ENCODE measurements at places on chromosomes 4 and X.
A peak's percentile ranks its signal among the peaks of the same experiment; 100 is the strongest.

- no peak for DNase-seq
These were observed 8.0 kb downstream of the OFD1 start for GRCh38 chrX:13742397-13743176.

GRCh38 chrX:34631479-34632220 lies 25.4 kb downstream of the TMEM47 start:
- no peak for DNase-seq

DNA sequence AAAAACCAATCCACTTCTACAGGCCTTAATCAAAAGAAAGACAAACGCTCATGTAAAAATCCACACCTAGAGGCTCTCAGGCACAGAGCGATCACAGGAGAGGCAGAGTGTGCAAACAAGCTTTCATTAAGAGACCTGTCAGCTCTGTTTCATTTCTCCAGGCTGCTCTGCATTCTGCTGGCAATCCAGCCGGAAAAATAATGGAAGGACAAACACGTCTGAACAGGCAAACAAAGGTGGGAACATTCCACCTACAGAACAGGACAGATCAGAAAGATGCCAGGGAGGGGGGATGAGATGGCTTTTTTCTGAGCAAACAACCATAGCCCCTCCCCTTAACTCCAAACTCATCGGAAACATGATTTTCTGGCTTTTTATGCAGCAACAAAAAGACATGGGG lies 9.7 kb downstream of the SOD3 start:
- no peak for DNase-seq

GRCh38 chr4:89915937-89916336 lies 21.3 kb downstream of the MMRN1 start:
- DNase-seq, result no peak

DNA sequence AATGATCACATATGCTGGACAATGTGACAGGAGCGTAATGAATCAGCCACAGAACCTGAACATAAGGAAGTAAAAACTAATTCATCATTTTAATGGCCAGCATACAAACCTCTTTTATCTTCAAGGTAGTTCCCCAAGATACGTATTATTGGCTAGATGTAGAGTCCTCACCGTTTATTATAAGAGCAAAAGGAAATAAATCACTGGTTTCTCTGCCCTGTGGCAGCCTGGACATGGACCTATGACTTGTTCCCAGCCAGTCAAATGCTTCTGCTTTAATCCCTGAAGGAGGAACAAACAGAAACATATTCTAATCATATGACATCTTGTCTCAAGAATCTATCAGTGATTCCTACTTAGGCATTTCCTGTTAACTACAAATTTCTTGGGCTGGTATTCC lies 86.8 kb upstream of the FAM241A start:
- DNase-seq, result no peak

- no peak for DNase-seq
These were observed 248.8 kb downstream of the PRDM5 start for GRCh38 chr4:120673696-120674095.

DNA sequence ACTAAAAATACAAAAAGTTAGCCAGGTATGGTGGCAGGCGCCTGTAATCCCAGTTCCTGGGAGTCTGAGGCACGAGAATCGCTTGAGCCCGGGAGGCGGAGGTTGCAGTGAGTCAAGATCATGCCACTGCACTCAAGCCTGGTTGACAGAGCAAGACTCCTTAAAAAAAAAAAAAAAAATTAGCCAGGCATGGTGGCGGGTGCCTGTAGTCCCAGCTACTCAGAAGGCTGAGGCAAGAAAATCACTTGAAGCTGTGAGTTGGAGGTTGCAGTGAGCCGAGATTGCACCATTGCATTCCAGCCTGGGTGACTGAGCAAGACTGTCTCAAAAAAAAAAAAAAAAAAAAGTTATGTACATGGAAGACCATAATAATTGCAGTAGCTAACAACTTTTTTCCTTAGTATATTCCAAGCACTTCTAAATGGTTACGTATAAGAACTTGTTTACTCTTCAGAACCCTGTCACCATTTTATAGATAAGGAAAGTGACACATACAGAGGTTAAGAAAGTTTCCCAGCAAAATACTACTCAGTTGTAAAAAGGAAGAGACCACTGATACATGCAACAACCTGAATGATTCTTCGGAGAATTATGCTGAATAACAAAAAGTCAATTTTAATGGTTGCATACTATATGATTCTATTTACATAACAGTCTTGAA lies 24.5 kb downstream of the RUFY3 start:
- no peak for DNase-seq

DNA sequence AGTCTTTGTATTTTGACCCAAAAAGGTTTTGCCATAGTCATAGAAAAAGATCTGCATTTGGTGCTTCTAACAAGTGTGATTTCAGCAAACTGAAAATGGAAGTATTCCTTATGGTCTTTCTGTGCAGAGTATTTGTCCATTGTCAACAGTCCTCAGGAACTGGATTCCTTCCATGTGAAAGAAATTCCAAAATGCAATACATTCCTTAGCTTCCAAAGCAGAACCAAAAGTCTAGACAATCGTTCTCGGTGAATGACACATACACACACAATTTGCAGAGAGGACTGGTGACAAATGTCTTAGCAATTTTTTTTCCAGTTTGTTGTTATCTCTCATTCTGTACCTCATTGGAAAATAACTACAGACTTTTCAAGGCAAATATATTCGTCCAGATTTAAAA lies 562.2 kb upstream of the SLIT2 start:
- no peak for DNase-seq

DNA sequence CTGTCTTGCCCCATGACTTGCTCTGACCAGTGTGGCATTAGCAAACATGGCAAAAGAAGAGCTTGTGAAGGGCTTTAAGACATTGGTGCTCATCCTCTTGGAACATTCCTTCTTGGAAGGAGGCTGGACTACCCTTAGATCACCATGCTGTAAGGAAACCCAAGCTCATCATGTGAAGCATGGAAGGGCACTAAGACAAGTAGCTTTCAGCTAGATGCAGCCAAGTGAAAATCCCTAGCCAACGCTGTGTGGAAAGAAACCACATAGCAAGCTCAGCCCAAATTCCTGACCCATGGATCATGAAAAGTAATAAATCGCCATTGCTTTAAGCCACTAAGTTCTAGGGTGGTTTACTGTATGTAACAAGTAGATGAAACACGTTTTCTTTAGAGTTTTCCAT lies 12.4 kb upstream of the PACRGL start:
- no peak for DNase-seq

- DNase-seq, result no peak
These were observed 419.7 kb downstream of the MAPK10 start for GRCh38 chr4:85940151-85940550.

DNA sequence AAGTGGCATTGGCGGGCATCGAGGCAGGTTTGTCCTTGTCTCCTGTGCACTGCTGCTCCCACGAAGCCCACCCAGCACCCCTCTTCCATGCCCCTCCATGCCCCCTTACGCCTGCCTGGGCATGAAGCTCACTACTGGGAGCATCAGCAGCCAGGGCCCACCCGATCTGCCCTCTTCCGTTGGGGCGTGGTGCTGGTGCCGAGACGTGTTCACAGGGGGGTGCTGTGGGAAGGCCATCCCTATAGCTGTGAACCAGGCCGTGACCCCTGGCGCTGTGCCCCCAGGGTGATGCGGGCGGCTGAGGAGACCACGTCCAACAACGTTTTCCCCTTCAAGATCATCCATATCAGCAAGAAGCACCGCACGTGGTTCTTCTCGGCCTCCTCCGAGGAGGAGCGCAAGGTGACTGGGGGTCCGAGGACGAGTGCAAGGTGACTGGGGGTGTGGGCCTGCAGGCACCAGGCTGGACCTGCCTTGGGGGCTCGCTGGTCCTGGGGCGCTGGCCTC lies 19.3 kb upstream of the ADD1 start:
- DNase-seq, result no peak

- peak; percentile 66 for DNase-seq
These were observed 95.7 kb downstream of the NPNT start for GRCh38 chr4:105990933-105991332.

GRCh38 chrX:124860736-124861135 lies 458.9 kb upstream of the TEX13C start:
- DNase-seq, result no peak

DNA sequence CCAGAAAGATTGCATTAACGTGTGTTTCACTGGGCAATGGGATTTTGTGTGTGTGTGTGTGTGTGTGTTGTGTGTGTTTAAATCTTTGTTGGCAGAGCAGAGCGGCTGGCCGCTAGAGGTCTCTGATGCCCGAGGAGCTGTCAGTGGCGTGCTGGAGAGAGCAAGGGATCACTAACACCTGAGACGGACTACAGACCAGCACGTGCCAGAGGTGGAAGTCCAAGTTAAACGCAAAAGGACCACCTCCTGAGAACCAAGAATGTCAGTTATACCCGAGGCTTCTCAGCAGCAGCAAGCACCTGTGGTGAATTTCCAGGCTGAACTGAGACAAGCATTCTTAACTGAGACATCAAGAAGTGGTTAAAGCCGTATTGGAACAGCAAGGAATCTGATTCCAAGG lies 9.0 kb upstream of the SLC25A14 start:
- peak; percentile 62 for DNase-seq

DNA sequence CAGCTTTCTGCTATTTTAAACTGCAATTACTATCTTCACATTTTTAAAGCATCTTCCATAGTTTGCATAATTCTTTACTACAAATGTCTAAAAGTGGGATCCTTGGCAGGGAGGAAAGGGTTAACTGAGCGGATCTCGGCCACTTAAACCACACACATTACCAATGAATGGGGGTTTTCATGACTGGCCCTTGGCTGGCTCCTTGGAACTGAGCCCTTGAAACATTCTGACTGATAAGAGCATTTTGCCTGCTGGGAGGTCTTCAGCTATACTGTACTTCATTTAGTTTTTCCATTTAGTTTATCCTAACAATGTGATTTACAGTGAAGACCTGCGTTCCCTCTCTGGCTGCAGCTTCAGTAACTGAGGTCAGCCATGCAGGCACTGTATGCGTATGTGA lies 31.7 kb upstream of the MFAP3L start:
- DNase-seq, result no peak

- DNase-seq, result no peak
These were observed 160.2 kb upstream of the KLF3 start for GRCh38 chr4:38503689-38504395.

GRCh38 chr4:168162604-168163003 lies 70.3 kb downstream of the ANXA10 start:
- DNase-seq, result no peak

DNA sequence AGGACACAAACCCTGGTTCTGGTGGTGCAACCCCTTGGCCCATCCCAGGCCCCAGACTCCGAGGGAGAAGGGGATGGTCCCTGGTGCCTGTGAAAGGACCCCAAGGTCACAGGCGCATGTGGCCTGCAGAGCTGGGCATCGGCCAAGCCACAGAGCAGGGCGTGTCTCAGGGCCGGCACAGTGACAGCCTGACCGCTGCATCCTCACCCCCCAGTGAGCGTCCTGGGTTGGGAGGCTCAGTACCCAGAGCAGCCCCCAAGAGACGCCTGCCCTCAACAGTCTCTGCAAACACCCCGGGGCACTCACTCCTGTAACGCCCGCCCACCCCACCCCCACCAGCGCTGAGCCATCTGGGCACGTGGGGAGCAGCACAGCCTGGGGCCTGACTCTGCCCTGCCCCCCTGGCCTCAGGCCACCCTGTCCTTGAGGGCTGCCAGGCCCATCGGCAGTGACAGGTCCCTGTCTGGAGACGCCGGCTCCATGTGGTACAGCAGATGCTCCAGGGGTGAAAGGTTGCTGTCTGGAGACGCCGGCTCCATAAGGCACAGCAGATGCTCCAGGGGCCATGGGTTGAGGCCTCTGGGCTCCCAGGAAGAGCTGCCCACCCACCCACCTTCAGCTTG lies 24.5 kb upstream of the CPLX1 start:
- DNase-seq, result no peak

DNA sequence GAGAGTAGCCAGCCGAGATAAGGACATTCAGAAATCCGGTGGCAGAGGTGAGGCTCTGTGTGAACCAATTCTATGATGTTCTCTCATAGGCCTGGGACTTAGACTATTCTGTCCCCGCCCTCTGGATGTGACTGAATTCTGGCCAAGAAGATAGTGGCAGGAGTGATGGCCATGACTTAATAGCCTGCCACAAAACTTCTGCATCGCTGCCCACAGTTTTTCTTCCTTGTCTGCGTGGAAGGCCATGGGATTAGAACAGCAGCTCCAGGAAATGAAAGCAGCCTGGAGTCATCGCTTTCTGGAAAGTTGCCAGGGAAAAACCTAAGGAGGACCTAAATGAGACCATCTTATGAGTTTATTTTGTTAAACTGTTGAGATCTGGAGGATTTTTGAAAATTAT lies 134.7 kb downstream of the F11 start:
- peak; percentile 12 for DNase-seq

- DNase-seq, result no peak
These were observed 225.7 kb downstream of the GRID2 start for GRCh38 chr4:92529510-92529909.

DNA sequence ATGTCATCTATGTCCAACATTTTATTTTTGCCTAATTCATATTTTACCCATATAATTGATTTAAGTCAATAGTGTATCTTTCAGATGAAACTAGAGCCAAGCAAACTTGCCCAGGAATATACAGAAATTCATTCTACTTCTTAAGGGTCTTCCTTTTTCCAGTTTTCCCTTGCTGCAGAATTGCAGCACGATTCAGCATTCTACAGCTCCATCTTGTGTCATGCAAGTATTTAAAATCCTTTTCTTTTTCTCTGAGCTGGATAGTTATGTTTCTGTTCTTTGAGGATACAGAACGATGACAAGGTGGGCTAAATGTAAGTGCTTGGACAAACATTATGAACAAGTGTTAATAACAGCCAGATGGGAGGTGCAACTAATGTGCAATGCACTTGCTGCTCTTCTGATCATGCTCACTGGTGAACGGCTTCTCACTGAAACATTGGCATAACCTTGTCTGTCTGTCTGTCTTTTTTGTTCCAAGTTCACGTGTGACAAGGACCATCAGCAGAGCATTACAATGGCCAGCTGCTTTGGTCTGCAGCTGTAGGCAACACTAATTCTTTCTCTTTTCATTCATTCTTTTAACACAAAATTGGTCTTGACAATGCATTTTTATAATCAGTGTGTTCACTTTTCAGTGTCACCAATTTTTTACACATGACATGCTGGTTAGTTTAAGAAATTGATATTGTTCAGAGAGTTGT lies 1821.7 kb downstream of the ARAP2 start:
- no peak for DNase-seq

DNA sequence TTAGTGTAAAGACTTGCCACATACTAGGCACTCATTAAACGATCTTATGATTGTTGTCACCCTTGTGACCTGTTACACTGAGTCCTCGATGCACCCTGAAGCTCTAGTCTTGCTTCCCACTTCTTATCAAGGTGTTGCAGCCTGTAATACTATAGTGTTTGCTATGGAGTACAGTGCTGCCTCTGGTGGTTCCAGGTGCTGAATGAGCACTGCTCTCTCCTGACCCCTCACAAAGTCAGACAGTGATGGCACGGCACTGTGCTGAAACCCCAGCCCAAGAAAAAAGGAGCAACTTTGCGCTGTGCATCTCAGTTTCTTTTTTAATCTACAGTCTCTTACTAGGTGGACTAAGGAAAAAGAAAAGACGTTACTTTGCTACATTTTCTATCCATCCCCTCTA lies 106.3 kb downstream of the GC start:
- no peak for DNase-seq

DNA sequence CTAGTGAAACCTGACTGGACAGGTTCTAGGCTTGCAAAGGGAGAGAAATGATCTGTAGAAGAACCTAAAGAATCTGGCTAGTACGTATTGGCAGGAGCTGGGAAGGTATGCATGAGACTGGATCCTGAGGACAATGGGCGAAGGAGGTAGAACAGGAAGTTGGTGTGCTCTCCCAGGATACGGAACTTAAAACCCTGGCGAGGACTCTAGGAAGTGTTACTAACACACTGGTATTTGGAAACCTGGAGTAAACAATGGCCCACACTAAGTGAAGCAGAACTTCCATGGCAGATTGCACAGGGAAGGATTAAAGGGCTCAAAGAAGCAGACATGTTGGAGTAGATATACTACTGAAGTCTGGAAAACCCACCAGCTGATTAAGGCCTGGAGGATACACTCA lies 9.1 kb downstream of the SYN1 start:
- DNase-seq, result no peak

Measured in left colon (tissue), 2 donors.